Suppressor macrophage (primary cell): ENCODE measurements at places on chromosomes 6 and 20.
A peak's percentile ranks its signal among the peaks of the same experiment; 100 is the strongest.

DNA sequence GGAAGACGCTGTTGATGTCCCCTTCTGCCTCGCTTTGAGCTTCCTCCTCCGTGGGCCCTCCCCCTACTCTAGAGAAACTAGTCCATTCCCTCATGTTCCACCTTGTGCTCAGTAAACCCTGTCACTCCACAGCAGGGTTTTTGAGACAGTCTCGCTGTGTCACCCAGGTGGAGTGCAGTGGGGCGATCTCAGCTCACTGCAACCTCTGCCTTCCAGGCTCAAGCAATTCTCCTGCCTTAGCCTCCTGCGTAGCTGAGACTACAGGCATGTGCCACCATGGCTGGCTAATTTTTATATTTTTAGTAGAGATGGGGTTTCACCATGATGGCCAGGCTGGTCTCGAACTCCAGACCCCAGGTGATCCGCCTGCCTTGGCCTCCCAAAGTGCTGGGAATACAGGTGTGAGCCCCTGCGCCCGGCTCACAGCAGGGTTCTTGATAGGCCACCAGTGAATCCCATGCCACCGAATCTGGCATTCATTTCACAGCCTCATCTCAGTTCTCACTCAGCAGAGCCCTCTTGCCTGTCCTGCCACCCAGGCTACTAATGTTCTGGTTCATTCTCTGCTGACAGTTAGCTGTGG is 36.0 kb downstream of the PANK2 start:
- no peak for DNase-seq

DNA sequence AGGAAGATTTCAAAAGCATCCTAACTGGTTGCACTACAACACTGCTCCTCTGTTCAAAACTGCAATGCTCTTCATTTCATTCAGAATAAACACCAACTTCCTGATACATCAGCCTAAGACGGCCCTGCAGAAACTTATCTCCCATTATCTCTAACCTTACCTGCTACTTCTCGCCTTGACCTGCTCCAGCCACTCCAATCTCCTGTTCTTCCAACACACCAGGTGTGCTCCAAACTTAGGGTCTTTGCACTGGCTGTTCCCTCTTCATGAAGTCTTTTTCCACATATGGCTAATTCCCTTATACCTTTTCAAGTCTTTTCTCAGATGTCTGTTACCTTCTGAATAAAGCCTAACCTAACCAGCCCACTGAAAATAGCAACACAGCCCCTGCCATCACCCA is 32.1 kb downstream of the PHIP start:
- DNase-seq = no peak

DNA sequence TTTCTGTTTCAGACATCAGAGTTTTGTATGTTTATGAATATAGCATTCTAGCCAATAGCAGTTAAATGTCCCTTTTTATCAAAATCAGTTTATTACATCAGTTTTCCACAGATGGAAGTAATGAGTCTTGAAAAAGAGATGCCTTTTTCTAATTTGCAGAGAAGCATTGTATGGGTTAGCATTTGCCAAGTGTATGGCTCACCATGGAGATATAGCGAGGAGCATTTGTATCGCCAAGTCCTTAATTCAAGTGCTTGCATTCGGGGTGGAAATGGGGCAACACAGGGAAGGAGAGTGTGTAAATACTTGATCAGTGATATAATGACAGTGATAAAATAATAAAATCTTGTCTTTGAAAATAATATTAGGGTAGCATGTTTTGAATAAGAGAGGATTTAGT is 42.9 kb downstream of the TXLNB start:
- no peak for DNase-seq

- DNase-seq = no peak
Observed at GRCh38 chr6:71312089-71312488, 23.5 kb downstream of the OGFRL1 start.

DNA sequence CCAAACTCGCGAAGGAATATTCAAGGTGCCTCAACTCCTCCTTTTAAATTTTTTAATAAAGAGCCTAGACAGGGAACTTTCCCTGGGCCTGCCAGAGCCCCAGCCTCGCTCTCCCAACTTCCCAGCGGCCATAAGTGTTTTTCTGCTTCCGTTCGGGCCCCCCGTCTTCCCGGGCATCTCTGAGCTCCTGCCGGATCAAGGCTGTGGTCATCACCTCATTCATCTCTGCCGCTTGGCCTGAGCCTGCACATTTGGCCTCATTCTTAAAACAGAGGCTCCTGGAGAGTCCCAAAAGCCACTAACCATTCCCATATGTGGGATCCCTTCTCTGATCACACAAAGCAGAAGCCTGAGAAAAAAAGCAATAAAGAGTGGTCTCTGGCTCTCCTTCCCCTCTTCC is 969.1 kb upstream of the DEFB115 start:
- DNase-seq = no peak

DNA sequence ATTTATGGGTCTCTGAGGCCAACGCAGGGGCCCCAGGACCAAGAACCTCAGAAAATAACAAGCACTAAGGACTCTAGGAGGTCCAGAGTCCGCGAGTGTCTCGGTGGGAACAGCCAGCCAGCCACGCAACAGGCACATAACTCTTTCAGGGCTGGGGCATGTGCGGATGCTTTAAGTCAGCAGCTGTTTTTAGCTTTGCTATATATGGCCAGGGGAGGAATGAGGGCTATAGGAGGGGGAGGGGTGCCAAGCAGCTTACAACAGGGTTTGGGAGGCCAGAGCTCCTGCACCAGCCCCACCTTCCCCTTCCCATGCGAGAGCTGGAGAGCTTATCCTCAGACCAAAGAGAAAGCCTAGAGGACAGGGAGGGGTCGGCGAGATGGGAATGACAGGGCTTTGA is 6.2 kb downstream of the JPH2 start:
- DNase-seq = no peak

- DNase-seq = no peak
Observed at GRCh38 chr6:33772082-33772830, 16.7 kb downstream of the LEMD2 start.

DNA sequence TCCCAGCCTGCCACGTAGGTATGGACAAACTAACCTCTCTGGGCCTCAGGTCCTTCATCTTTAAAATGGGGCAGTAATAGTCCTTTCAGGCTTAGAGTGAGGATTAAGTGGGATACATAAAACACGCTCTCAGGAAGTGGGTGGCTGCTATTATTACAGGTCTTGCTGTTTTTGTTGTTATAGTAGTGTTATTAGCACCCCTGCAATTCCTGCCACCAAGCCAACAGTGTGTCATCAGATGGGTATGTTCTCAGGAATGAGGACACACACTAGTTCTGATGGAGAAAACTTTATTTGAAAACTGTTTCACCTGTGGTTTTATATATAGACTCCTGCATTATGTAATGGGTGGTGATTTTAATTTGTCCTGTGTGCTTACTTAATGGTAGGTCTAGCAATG is 131.7 kb downstream of the LRRC1 start:
- no peak for DNase-seq

- DNase-seq = no peak
Observed at GRCh38 chr6:75624335-75624734, 22.7 kb downstream of the SENP6 start.

GRCh38 chr6:7051780-7052442 is 55.9 kb upstream of the RREB1 start:
- peak; percentile 83 for DNase-seq

- no peak for DNase-seq
Observed at GRCh38 chr6:158033751-158034702, 52.4 kb downstream of the SYNJ2 start.

GRCh38 chr20:53642196-53643030 is 48.8 kb upstream of the ZNF217 start:
- DNase-seq = peak; percentile 88
